Stimulated activated CD8-positive, alpha-beta memory T cell treated with anti-CD3 and anti-CD28 coated beads, Interleukin-12 subunit alpha, Interleukin-12 subunit beta, amount 100 ng/mL, for 1 hour (primary cell): ENCODE measurements at places on chromosomes 7 and 10.

GRCh38 chr7:37683246-37684120 is at the start of gene GPR141:
Gene GPR141, plus strand, starts transcription at chr7:37683766. Its CDS starts 56,628 bp downstream, at chr7:37740394.
- no peak for DNase-seq

- no peak for DNase-seq
These were observed at the start of gene HK1 for GRCh38 chr10:69278446-69278963. Gene HK1, plus strand, starts transcription at chr10:69278496.

- DNase-seq = no peak
These were observed 19.5 kb downstream of the CACUL1 start for GRCh38 chr10:118735294-118735693.

DNA sequence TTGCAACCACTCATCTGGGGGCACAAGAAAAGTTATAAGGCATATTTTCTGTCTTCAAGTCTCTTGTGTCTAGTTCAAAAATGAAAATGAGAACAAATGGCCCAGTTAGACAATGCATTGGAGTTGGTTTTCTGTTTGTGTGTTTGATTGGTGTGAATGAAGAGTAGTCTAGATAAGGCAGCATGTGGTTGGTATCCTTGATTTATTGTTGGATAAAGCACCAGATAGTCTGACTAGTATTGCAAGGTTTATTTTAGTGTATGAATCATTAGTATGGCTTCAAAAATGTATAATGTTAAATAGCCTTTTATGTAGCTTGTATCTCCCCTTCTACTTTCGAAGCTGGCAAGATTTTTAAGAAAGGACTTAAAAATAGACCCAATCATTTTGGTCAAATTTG is 237.3 kb downstream of the CDK14 start:
- no peak for DNase-seq

DNA sequence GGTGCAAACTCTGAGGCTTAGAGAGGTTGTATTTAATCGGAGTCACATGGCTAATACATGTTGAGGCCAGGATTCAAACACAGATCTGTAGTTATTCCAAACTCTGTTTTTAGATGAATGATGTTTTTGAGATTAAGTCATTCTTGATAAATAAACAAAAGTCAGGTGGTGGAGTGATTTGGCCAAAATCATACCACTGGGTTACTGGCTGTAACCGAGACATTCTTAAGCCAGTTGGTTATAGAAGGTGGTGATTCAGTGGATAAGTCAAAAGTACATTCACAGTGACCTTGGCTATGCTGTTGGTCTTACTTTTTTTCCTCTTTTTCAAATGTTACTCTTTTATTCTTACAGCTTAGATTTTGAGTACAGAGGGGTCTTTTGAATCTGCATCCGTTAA is 361.4 kb downstream of the KIF20B start:
- no peak for DNase-seq

DNA sequence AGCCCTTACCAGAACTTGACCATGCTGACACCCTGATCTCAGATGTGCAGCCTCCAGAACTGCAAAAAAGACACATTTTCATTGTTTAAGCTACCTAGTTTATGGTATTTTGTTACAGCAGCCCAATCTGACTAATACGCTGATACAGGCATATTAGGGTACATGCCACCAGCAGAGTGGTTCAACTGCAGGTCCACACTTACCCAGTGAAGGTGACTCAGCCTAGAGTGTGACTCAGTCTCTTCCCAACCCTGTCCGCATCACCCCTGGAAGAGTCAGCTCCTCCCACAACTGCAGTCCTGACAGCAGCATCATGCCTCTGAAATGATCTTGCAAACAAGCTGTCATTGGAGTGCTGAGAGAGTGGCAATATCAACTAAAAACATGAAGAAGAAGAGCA is 30.8 kb upstream of the GOT1 start:
- DNase-seq = no peak

DNA sequence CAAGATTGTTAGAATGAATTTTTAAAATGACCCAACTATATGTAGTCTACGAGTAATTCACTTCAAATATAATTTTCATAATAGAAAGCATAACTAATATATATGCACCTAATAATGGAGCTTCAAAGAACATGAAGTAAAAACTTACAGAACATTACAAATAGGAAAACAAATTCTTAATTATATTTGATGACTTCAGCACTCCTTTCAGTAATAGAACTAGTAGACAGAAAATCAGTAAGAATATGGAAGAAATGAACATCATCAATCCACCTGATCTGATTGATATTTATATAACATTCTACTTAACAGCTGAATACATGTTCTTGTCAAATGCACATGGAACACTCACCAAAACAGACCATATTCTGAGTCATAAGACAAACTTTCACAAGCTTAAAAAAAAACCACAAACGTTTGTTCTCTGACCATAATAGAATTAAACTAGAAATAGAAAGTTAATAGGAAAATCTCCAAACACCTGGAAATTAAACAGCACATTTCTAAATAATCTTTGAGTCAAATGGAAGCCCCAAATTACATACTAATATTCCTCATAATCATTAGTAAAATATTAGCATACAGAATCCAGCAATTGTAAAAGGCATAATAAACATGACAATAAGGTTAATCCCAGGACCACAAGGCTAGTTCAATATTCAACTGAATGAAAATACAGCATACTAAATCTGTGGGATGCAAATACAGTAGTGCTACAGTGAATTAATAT is 48.0 kb downstream of the BRAF start:
- no peak for DNase-seq

DNA sequence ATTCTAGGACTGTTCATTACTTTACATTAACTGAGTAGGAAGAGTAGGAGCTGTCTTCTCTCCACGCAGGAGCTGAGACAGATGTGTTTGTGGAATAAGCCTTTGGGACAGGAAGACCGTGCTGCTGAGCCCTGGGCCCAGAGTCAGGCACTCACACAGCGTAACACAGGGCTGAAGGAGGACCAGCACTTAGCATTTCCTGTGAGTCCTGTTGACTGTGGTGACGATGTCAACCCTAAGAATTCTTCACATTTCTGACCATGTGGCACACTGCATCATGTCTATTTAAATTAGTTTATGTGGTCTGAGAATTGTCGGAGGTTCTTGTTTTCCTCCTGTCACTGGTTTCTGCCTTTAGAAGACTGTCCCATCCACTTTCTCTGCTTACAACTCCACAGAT is 117.2 kb downstream of the PIP4K2A start:
- no peak for DNase-seq

DNA sequence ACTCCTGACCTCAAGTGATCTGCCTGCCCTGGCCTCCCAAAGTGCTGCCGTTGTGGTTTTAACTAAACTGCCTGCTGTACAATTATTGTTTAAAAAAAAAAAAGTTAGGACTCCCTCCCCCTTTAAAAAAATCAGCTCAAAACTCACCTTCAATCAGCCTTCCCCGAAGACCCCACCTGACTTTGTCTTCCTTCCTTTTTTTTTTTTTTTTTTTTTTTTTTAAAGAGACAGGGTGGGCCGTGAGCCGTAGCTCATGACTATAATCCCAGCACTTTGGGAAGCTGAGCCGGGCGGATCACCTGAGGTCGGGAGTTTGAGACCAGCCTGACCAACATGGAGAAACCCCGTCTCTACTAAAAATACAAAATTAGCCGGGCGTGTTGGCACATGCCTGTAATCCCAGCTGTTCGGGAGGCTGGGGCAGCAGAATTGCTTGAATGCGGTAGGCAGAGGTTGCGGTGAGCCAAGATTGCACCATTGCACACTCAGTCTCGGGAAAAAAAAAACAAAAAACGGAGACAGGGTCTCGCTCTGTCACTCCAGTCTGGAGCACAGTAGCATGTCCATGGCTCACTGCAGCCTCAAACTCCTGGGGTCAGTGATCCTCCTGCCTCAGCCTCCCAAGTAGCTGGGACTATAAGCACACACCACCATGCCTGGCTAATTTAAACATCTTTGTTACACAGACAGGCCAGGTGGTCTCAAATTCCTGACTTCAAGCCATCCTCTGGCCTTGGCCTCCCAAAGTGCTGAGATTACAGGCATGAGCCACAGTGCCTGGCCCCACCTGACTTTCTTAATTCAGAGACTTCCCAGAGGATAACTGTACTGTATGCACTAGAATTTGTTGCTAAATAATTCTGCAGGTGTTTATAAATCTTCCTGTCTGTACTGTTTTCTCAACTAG is 3.2 kb downstream of the FIS1 start:
- no peak for DNase-seq

GRCh38 chr10:62517252-62517651 is 143.1 kb downstream of the ZNF365 start:
- DNase-seq = no peak
